Activated CD8-positive, alpha-beta memory T cell treated with anti-CD3 and anti-CD28 coated beads for 24 hours (primary cell): ENCODE measurements at places on chromosomes 12 and 14.

- DNase-seq = no peak
Observed at GRCh38 chr14:74616996-74617700, 5.1 kb upstream of the LTBP2 start.

DNA sequence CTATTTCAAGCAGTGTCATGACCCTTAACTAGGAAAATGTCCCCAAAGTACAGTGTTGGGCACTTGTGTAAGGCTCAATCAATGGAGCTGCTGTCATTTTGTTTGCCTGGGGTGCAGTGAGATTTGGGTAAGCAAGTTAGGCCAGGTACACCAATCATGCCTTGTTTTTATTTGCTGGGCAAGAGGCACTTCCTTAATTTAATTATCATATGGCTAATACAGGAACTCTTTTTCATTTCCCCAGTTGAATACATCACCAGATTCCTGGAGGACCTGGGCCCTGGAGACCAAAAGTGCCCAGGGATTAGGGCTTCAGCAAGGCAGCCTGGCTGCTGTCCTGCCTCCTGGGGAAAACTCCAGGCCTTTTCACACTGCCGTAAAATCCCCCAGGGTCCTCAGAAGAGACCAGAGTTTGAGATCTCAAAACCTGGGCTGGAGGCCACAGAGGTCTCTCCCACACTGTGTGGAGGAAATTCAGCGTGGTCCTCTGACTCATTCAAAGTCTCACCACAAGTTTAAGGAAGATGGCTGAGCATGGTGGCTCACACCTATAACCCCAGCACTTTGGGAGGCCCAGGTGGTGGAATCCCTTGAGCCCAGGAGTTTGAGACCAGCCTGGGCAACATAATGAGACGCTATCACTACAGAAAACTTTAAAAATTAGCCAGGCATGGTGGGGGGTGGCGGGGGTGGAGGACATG, 28.4 kb upstream of the FOXN3 start:
- DNase-seq = peak; percentile 73

- no peak for DNase-seq
Observed at GRCh38 chr14:104119119-104119487, 19.3 kb upstream of the KIF26A start.

DNA sequence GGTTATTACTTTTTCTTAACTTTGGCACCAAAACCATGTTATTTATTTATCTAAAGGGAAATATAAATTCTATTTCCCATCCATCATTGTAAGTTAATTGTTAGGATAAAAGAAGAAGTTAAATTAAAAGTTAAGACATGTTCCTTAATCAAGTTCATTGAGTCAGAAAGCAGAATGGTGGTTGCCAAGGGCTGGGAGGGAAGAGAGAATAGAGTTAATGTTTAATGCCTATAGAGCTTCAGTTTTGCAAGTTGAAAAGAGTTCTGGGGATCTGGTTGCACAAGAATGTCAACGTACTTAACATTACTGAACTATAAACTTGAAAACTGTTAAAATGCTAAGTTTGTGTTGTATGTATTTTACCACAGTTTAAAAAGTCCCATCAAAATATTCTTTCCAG, 63.2 kb upstream of the NR2C1 start:
- no peak for DNase-seq

DNA sequence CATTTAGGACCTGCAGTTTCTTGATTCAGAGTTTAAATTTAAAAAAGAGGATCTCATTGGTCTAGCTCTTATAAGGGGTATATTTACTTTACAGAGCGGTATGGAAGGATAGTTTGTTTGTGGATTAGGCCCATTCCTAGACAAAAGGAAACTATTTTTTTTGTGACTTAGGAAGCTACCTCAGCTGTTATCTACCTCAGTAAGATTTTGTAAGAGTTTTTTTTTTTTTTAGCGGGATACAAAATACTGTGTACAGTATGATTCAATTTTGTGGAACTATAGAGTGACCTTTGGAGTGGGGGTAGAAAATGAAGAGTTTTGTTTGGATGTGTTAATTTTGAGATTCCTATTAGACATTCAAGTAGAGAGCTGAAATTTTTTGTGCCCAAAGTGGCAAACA, 104.6 kb upstream of the ATF1 start:
- no peak for DNase-seq

DNA sequence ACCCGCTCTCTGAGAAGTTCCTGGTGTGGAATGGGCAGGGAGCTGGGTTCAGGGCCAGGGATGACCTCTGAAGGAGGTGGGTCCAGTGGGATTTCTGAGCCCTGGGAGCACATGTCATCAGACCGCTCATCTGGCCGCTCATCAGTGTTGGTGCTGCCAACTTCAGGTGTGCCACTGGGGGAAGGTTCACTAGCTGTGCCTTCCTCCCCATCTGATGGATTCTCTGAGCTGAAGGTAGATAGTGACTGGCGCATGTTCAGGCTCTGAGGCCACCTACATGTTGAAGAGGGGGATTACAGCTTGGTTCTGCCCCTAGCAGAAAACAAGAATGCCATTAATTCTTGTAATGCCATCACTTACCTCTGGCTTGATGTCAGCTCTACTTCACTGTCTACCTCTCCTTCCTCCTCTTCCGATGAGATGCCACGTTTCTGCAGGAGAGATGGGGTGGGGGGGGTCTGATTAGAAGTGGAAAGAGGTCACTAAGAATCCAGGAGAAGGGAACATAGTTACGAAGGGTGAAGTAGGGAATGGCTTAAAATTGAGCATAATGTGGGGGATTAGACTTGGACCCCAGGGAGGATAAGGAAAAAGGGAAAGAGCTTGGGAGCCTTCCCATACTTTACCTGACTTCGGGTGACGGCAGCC, 17.2 kb downstream of the MAP3K12 start:
- no peak for DNase-seq

DNA sequence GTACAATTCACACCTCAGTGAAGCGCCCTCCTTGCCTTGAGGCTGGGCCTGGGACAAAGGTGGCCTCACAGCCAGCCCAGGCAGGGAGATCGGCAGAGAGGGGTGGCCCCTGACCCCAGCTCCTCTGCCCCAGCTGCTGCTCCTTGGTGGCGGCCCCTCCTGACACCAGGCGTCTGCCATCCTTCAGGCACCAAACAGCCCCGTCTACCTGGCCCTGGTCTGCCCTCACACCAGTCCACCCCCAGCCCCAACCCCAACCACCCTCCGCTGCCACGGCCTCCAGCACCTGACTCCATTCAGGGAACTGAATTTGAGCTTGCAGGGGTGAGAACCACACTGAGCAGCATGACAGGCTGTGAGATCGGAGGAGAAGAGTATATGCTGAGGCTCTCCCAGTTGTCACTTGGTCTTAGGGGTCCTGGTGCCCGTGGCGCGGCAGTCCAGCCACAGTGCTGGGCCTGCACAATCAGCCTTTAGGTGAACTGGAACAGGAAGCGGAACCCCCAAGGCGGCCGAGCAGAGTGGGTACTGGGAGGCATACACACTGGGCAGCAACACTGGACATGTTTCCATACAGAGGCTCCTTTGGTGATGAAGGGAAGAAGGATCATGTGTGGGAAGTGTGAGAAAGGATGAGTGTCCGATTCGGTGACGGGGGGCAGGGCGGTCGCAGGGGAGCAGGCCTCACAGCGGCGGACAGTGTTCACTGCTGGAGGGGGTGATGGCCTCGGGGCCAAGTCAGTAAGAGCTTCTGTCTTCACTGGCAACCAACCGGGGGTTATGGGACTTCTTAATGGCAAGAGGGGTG, 18.7 kb downstream of the ZFYVE21 start:
- no peak for DNase-seq

DNA sequence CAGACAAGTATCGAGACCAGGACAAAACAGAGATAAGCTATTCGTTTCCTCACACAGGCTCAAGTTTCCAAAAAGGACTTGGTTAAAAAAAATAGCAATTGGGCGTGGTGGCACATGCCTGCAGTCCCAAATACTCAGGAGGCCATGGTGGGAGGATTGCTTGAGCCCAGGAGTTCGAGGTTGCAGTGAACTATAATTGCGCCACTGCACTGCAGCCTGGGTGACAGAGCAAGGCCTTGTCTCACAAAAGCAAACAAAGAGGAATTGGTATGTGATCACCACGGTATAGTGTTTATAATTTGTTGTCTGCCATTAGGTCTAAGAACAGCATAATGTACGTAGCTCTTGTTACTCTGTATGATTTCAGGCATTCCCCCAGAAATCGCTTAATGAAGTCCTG, 175.3 kb downstream of the DERA start:
- no peak for DNase-seq

- DNase-seq = no peak
Observed at GRCh38 chr14:92630367-92630766, 116.8 kb downstream of the RIN3 start.

DNA sequence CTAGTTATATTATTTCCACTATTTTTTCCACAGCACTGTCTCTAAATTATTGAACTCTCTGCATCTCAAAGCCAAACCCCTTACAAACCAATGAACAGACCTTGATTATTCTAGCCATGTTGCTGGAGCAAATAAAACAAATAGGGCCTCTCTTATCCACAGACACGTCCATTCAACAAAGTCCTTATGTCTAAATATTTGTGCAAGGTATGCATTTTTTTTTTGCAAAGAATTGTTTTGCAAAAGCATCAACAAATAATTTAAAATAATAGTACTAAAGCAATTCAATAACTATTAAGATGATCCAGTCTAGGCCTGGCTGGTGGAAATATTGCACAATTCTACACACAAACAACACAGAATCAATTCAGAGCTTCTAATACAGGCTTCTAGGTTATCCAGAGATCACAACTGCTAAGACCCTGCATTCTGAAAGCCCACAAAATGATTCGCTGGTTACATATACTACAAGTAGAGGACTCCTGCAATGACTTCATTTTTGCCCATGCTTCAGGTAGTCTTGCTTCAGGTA, 221.0 kb downstream of the SLC25A21 start:
- DNase-seq = no peak

GRCh38 chr14:103185051-103186029, 62.1 kb downstream of the TNFAIP2 start:
- no peak for DNase-seq

DNA sequence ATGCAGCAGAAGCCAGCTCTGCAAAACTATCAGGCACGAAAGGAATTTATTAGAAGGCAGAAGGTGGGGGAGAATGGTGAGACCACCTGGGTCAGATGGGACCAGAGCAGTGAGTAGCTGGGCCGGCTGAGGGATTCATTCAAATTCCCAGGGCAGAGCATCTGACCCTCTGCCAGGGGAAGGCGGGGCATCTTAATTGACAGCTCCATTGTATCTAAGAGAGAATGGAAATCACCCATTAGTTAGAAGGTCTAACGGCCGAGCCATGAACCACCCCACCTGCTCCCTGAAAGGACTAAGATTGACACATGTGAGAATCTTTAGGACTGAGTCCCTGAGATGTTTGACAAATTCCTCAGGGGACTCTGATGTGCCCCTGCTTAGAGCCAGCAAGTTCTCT, 83.7 kb downstream of the PHETA1 start:
- no peak for DNase-seq

DNA sequence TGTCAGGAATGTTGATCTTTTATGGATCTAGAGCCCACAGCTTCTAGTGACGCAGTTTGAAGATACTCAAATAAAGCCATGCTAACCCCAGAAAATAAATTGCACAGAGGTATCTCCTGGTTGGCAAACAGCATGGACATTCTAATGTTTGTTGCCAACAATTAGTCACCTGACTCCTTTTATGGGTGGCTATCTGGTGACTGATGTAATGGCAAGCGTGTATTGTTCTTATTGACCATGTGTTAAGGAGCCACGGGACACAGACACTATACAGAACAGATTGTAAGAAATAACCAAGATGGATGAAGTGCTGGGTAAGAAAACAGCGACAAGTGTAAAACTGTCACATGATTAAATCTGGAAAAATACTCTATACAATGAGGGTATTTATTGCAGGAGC, 401.3 kb upstream of the PDE3A start:
- DNase-seq = no peak

GRCh38 chr14:22483863-22484593, 105.0 kb downstream of the DAD1 start:
- no peak for DNase-seq

DNA sequence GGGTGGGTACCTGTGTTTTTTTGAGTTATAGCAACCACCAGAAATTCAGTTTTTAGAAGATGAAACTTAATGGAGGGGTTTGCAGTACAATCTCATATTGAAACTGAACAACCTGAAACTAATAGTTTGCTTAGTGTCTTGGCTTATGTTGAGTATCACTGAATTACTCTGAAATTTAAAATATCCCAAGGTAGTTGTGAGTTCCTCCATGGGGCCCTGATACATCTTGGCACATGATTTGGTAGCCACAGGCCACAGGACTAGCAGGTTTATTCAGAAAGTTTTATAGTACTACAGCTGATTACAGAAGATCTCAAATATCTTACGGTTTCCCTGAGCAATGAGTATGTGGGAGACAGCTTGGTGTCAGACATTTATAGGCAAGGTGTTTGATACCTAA, 10.4 kb downstream of the PTGES3 start:
- DNase-seq = peak; percentile 50

- DNase-seq = peak; percentile 32
Observed at GRCh38 chr12:1518591-1519516, 75.5 kb downstream of the FBXL14 start.
